ENCODE measurements at places on chromosomes 5 and 9.
A peak's percentile ranks its signal among the peaks of the same experiment; 100 is the strongest.

- no peak for DNase-seq
Observed at GRCh38 chr5:149681922-149682321, 48.2 kb upstream of the PPARGC1B start.

DNA sequence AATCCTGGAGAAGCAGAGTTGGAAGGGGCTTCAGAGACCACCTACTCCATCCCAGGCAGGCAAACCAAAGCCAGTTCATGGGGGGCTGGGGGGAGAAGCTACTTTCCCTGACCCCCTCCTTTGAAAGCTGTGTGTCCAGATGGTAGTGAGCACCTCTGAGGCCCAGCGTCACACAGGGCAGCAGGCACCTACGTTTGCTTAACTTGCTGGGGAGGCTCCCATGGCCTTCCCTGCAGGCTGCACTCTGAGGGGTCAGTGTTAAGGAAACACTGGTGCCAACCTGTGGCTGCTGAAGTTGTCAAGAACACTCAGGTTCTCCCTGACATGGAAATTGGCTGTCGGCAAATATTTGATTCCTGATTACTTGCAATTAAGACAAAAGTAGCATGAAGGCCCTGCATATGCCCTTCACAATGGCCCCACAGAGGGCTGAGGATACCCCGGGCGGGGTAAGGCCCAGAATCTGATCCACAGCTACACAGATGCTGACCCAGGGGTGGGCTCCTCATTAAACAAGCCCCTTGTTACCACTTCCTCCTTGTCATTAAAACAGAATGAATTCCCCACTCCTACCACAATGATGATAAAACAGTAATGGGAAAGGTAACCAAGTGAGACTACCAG lies 208.5 kb downstream of the FSTL4 start:
- DNase-seq, result no peak

- no peak for DNase-seq
Observed at GRCh38 chr9:117488659-117489058, 73.8 kb upstream of the ASTN2 start.

DNA sequence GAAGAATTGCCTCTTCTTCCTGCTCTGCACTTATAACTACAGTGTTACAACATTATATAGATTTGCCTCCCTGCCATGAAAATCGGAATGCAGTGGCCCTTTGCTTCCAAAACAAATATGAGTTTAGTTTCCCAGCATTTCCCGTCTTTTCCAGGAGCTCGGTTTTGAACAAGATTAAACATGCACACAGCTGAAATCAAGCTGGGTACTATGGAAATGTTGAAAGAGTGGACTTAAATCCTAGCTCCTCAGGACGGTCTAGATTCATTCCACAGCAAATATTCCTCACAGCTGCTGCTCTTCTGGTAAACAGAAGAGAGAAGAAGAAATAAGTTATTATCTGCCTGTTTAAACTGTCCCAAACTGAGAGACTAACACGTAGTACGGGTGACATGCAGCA lies 161.4 kb downstream of the PIK3R1 start:
- DNase-seq, result no peak

- DNase-seq, result no peak
Observed at GRCh38 chr5:35205186-35205585, 25.1 kb downstream of the PRLR start.

DNA sequence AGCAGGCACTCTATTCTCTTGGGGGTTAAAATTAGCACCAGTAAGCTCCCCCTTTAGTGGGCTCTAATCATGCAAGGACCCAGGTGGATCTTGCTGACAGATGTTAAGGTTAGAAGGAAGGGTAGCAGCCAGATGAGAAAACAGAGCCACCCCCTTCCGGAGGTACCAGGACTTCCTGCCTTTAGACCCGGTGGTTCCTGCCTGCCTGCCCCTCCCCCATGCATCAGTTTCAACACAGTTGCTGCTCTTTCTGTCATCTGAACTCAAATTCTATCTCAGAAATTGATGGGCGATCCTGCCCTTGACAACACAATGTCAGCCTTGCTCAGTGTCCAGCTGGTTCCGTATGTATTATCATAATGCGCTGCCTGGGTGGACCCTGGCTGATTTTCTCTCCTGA lies 287.3 kb downstream of the EBF1 start:
- peak; percentile 19 for DNase-seq

GRCh38 chr5:32426440-32427151 lies 17.9 kb downstream of the ZFR start:
- no peak for DNase-seq

GRCh38 chr9:15295761-15296405 lies 11.1 kb downstream of the TTC39B start:
- DNase-seq, result peak; percentile 16

DNA sequence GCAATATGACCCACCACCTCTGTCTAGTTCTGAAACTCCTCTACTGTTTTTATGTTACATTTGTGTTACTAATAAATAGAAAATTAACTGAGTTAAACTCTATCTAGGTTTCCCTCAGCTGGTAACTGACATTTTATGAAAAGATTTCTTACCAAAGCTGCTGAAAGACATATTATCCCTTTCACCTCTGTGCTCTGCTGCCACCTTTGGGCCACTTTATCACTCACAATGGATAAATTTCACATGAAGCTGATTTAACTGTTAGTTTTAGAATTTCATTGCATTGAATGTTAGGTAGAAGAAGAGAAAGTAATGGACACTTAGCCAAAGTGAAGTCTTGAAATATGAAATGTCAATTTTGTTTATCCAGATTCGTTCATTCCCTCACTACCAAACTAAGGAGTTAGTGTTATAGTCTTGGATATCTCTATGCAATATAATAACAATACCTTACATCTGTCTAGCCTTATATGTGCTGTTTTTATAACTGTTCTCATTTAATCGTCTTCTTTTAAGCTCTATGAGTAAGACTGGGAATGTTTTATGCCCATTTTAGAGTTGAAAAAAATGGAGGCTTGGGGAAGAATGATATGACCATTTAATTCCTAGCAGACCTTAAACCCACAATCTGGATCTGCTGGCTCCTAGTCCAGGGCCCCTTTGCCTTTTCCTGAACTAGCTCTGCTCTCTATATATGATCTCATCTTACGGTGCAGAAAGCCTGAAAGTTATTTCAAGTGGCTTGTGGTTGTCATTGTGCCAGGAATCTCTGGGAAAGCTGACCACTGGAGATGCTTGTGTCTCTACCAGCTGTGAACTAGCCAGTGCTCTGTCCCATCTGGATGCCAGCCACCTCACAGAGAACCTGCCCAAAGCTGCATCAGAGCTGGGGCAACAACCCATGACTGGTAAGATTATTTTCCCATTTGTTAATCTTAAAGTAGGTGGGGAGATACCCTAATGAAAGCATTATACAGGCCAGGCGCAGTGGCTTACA lies 97.1 kb downstream of the GOLPH3 start:
- peak; percentile 27 for DNase-seq

GRCh38 chr5:44935262-44935661 lies 126.5 kb downstream of the MRPS30 start:
- no peak for DNase-seq

- no peak for DNase-seq
Observed at GRCh38 chr9:134895097-134895496, 14.5 kb downstream of the FCN2 start.
